Suppressor macrophage treated with lipopolysaccharide for 1 hour (primary cell): ENCODE measurements at places on chromosomes 1 and 21.

- DNase-seq = no peak
Observed at GRCh38 chr1:40232444-40232843, 15.3 kb upstream of the TMCO2 start.

DNA sequence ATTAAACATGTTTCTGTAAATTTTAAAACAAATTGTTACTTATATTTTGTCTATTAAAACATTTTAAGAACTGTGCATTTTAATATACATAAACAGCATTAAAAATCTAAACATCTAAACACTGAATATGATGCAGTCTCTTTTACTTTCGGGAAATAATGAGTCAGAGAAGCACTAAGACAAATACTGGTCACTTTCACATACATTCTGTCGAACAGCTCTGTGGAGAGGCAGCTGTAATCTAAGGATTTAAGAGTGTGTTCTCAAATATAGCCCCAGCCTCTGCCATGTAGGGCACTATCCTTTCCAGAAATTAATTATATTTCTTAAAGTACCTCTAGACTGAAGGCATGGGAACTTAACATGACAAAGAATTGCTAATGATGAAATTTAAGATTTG, 89.6 kb upstream of the PTGFR start:
- no peak for DNase-seq

DNA sequence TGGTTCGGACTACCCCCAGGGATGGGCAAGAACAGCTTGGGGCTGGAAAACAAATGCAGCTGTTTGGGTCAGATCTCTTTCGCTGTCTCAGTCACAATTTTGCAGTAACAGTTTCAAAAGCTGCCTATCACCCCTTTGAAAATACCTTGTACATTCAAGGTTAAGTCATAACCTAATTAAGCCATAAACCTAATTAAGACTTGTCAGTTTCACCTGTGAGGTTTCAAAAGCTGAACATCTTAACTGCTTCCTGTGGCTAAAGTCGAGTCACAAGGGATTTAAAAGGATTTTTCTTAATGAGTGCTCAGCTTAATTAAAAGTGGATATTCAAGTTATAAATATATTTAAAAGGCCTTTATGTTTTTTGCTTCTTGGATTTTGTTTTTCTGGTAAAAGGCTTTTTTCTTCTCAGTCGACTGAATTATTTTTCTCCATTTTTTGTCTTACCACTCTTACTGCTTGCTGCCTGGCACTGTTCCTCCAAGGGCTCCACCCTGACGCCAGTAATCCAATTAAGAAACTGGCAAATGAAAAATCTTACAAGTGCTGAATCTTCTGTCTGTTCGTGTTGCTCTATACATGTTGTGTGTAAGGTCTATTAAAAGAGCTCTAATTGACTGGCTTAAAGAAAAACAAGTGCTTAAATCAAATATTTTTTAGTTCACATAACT, 31.3 kb downstream of the CBR1 start:
- DNase-seq = no peak

DNA sequence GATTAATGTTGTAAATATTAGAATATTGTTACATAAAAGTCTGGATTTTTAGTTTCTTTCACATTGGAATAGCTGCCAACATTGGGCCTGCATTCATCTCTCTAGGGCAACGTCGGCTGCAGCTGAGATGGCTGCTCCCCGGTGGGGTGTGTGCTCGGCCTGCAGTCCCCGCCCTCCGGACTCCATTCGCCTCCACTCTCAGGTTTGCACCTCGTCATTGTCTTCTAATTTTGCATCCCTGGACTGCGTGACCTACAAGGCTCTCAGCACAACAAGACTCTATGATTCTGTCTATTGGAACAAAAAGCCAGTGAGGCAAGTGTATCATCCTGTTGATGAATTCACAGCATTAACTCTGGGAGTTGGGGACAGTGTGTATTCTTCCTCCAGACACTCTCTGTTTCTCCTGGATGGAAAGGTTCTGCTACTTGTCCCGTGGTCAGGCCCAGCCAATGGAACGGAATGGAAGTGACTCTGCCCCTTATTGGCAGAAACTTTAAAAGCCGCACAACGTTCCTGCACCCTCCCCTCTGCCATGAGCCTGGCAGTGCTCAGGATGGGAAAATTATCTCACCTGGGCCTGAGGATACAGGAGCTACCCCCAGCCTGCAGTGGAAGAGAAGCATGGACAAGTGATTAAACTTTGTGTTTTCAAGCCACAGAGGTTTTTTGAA, 105.0 kb upstream of the SAMD11 start:
- no peak for DNase-seq

DNA sequence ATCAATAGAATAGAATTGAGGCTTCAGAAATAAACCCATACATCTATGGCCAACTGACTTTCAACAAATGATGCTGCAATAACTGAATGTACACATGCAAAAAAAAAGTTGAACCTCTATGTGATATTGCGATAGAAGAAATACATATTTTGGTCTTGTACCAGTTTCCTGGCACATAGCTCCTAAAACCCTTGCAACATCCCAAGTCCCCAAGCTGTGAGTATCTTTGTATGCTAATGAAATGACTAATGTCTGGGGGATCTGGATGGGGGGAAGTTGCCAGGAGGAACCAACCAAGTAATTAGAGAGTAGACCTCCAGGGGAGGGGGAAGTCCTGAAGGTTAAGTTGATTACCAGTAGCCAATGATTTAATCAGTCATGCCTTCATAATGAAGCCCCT, 24.4 kb downstream of the BLZF1 start:
- DNase-seq = peak; percentile 33

DNA sequence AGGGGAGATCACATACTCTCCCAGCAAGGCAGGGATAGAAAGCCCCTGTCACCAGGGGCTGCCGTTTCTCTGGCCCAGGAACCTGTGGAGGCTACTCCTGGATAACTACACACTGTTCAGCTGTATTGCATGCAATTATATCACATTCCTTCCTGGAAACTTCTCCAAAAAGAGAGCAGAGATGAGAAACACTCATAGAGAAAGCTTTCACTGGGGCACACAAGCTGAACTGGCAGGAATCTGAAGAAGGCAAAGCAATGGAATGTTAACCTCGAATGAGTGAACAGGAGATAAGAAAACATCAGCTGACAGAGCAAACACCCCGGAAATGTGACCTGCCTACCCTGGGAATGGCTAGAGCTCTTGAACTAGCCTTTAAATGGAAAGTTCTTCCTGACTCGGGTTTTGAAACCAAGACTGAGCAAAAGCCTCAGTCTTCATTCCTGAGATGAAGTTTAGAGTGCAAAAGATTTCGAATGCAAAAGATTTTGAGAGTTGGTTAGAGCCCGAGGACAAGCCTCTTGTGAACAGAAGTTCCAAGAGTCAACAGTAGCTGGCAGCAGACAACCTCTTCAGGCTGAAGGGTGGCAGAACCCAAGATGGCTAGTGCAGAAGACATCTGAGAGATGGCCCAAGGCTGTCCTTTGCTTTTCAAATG, 32.3 kb downstream of the CCN1 start:
- no peak for DNase-seq

DNA sequence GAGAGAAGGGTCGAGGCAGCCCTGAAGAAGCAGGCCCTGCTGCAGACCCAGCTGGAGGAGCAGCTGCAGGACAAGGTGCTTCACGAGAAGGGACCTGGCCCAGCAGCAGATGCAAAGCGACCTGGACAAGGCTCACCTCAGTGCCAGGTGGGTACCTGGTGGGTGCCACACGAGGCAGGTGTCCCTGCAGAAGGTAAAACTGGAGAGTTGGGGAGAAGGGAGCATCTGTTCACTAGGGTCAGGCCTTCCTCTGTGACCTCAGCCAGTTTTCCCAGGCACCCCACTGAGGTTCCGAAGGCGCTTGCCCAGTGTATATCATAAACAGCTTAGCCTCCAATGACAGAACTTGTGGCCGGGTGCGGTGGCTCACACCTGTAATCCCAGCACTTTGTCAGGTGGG, 5.5 kb upstream of the NBPF3 start:
- DNase-seq = no peak

- DNase-seq = no peak
Observed at GRCh38 chr1:43582162-43582566, 51.5 kb downstream of the PTPRF start.

GRCh38 chr1:80462006-80462405, 1338.7 kb upstream of the ADGRL2 start:
- DNase-seq = no peak

DNA sequence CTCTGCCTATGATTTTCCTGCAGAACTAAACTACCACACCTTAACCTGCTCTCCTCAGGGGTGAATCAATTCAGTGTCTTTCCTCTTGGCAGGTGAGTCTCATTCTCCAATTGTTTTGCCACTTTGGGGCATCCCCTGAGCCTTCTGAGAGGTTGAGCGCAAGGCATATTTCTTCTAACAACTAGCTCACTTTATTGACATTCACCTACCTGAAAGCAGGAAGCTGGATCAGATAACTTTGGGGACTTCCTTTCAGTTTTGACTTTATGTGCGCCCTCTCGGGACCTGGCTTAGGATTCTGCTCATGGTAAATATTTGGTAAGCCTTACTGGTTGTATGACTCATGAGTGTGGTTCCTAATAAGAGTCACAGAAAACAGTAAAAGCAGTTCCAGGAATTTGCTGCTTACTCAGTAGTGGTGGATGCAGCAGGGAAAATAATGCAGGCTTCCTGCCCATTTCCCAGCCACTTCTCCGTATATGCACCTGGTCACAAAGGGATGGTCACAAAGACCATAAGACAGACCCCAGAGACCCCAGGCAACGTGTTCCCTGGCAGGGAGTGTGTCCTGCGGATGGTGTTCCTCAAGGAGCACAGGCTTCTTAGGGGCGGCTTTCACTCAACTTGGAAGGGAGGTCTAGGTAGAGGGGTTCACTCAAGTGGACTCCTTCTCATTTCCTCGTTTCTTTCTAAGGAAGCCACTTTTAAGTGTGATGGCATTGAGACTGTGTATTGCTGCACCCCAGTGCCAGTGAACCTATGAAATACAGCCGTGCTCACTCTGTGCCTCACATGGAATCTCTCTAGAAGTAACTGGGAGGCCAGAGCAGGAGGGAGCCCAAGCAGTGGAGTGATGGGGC, 22.0 kb upstream of the BATF3 start:
- peak; percentile 43 for DNase-seq

DNA sequence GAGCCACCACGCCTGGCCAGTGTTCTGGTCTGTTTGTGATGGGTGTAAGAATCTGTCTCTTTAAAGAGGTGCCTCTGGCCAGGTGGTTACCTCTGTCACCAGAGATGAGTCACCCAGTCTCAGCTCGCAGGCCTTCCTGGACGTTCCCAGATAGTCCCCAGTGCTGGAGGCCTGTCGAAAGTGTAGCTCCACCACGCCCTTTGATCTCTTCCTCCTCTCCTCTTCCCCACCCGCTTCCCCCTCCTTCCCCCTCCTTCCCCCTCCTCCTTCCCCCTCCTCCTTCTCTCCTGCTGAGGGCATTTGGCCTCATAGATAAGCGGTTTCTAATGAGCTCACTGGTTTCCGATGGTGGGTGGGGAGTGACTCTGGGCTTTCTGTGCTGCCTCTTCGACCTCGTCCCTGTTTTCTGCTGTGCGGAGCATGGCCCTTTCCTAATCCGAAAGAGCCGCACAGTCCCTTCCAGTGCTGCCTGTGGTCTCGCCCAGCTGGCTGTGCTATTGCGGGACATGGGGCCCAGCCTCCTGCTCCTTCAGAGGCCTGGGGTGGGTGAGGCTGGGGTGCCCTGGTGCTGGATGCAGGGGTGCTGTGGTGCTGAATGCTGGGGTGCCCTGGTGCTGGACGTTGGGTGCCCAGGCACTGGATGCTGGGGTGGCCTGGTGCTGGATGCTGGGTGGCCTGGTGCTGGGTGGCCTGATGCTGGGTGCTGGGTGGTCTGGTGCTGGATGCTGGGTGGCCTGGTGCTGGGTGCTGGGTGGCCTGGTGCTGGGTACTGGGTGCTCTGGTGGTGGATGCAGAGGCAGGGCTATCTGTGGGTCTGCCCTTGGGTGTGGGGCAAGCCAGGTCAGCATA, 19.2 kb downstream of the AGPAT3 start:
- DNase-seq = peak; percentile 82

DNA sequence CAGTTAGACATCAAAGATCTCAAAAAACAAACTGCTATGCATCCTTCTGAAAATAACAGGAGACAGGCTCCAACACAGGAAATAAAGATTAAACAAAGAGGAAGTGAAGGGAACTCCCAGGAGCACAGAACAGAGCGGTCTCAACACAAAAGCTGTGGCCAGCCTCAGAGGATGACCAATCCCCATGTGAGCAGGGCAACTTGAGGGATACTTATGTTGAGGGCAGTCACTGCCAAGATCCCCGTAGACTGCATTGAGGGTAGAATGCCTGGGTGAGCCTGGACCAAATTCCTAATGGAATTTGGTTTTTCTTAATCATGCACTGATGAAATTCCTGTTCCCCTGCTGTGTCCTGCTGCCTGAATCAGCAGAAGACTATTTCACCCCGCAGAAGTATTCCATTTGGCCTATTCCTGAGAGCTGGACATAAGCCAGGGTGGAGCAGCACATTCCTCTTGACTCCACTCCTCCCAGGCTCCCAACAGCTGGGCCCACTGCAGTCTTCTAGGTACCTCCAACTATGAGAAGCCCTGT, 49.0 kb downstream of the JAK1 start:
- peak; percentile 96 for DNase-seq

DNA sequence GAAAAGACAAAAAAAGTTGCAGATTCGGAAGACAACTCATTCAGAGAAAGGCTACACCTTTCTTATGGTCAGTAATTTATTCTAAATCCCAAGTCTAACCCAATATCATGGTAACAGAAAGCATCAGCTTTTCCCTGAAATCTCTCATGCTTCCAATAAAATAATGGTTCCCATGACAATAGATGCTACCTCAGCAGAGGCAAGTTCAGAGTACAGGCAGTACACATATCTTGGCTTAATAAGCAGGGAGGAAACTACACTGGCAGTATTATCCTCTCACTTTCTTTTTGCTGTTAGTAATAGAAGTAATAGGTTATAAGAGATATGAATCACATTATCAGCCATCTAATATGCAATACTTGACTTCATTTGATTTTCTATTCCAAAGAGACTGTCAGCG, 137.1 kb downstream of the DPYD start:
- no peak for DNase-seq

GRCh38 chr1:54229281-54229891, 29.4 kb downstream of the MRPL37 start:
- peak; percentile 46 for DNase-seq

DNA sequence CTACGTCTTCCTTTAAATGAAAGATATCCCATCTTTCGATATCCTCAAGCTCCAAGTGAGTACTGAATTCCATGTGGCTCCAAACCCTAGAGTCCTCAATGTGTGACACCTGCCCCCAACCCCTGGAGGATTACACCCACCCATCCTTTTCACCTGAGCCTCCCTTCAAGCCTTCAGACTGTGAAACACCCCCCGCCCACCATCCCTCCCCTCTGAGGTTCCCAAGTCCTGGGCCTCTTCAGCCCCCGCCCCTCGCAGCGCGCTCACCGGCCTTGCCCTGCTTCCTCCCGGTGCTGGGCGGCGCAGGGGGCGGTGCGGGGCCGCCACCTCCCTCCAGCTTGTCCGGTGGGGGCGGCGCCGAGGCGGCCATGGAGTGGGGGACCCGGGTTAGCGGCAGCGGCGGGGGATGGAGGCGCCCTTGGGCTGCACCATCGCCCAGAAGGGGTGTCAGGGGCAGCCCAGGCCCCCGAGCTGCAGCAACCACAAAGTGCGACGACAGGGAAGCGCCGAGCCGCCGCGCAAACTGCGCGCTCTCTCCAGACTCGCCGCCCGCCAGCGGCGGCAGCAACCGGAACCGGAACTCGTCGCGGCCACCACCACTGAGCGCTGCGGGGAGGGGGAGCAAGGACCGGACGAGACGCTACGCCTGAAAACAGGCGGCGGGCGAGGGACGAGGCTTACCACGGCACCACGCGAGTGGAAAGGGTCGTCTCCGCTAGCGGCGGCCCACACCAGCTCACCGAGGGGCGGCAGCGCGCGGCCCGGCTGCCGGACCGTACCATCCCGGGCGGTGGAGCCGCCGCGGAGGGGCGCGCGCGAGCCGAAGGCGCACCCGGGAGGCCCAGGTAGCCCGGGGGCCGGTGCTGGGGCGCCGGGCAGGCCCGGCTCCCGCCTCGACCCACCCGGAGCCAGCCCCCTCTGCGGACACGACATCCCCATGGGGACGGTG, at the start of gene PYGO2:
Gene PYGO2, minus strand, starts transcription at position 576 of the 949 bp plus-strand sequence. Its CDS starts 206 bp downstream, at position 370.
- peak; percentile 90 for DNase-seq
